Activated naive CD8-positive, alpha-beta T cell treated with anti-CD3 and anti-CD28 coated beads, Interleukin-2, amount 10 ng/mL, durations not matched to agents 7 days and 5 days (primary cell): ENCODE measurements at places on chromosomes 7 and 10. TPM values are rescaled to one million over a fixed set of nuclear protein-coding genes. Genes with fewer than 3 reads are reported as not detected.

C10orf53 gene
- not detected for total RNA-seq

TPK1 gene
- 17.7 TPM for total RNA-seq

PRSS58 gene
- total RNA-seq = not detected

LBX1 gene
- total RNA-seq = not detected

DHTKD1 gene
- total RNA-seq = 18.3 TPM

AZGP1 gene
- not detected for total RNA-seq

ASB10 gene
- not detected for total RNA-seq

DPP6 gene
- not detected for total RNA-seq

TDRD1 gene
- total RNA-seq = 0.08 TPM

HOGA1 gene
- total RNA-seq = not detected

GPC2 gene
- 13.0 TPM for total RNA-seq

BTBD16 gene
- not detected for total RNA-seq

GAD2 gene
- total RNA-seq = not detected

CFAP58 gene
- 0.34 TPM for total RNA-seq

FLNC gene
- total RNA-seq = not detected

PRKAG2 gene
- total RNA-seq = 38.9 TPM

HMX3 gene
- total RNA-seq = not detected

PPP1R9A gene
- 0.42 TPM for total RNA-seq

ZRANB1 gene
- 15.8 TPM for total RNA-seq

CC2D2B gene
- not detected for total RNA-seq

TEX36 gene
- total RNA-seq = not detected

ANKRD1 gene
- not detected for total RNA-seq

CH25H gene
- total RNA-seq = not detected

WNT2 gene
- not detected for total RNA-seq

PANK1 gene
- total RNA-seq = 4.8 TPM

ZP3 gene
- 1.3 TPM for total RNA-seq

XRCC2 gene
- total RNA-seq = 9.6 TPM

OR9A2 gene
- not detected for total RNA-seq

FXYD4 gene
- not detected for total RNA-seq

CALHM1 gene
- 0.94 TPM for total RNA-seq

STRIP2 gene
- total RNA-seq = 3.3 TPM

MRLN gene
- not detected for total RNA-seq

BMPR1A gene
- 13.3 TPM for total RNA-seq

SPAM1 gene
- total RNA-seq = not detected

PRR15 gene
- not detected for total RNA-seq

DYNC1I1 gene
- total RNA-seq = not detected
